ENCODE measurements at places on chromosomes 16 and 17. TPM values are rescaled to one million over a fixed set of nuclear protein-coding genes. Genes with fewer than 3 reads are reported as not detected.

Gene NPIPA2
- polyA plus RNA-seq: not detected

Gene ATP1B2
- polyA plus RNA-seq: 22.9 TPM

Gene CACNA1H
- 20.3 TPM for polyA plus RNA-seq

Gene CTU2
- 10.1 TPM for polyA plus RNA-seq

Gene KRTAP3-2
- not detected for polyA plus RNA-seq

Gene ELMO3
- polyA plus RNA-seq: 6.5 TPM

DNA sequence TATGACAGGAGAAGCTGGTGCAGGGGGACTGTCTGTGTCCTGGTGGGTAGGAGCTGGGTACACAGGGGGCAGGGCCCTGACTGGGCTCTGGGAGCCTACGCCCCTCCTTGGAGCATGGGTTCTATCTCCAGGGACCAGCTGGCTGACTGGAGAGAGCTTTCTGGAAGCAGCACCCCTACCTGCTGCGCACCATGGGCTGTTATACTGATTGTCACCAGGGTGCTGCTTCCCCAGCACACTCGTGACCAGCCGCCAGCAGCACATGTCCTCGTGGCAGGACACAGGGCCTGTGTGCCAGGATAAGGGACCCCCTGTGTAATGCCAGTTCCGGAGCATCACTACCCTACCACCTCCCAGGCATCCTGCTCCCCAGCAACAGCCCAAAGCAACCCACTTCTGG lies 106.0 kb downstream of the AMFR start:
- DNase-seq: no peak

DNA sequence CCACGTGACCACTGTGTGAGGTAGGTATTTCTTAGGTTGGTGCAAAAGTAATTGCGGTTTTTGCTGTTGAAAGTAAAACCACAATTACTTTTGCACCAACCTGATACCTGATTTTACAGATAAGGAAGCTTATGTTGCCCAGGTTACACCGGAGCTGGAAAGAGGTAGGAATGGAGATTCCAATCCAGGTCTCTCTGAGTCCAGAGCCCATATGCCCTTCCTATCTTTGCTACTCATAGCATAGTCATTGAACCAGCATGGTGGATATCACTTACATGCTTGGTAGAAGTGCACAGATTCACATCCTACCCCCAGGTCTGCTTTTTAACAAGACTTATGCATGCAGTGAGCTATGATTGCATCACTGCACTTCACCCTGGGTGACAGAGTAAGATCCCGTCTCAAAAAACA lies 61.8 kb downstream of the ARSG start:
- no peak for DNase-seq

- DNase-seq: no peak
Observed at GRCh38 chr16:12625068-12625467, 178.6 kb downstream of the CPPED1 start.

GRCh38 chr17:77594416-77595209 lies 363.9 kb upstream of the TNRC6C start:
- DNase-seq: no peak

- DNase-seq: no peak
Observed at GRCh38 chr17:47603830-47604597, 45.7 kb upstream of the KPNB1 start.

- no peak for DNase-seq
Observed at GRCh38 chr16:13348416-13348815, 447.0 kb downstream of the SHISA9 start.

- no peak for DNase-seq
Observed at GRCh38 chr16:8436931-8437330, 153.4 kb downstream of the TMEM114 start.

- DNase-seq: peak; percentile 56
Observed at GRCh38 chr17:77881545-77881944, 77.0 kb upstream of the TNRC6C start.

DNA sequence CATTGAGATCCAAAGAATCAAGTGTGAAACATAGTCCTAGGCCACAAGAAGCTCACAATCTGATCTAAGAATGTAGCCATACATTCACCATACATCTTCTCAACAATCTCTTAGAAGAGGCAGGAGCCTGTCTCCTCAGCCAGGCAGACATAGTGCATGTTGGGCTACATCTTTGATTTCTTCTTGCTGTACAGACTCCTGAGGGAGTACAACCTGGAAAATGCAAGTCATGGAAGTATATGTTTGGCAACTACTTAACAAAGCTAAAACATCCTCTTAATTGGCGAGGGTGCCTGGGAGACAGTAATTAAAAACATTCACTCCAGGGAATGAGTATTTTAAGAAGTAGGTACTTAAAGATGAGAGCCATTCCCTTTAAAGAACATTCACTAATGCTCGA lies 79.2 kb upstream of the NOG start:
- no peak for DNase-seq

DNA sequence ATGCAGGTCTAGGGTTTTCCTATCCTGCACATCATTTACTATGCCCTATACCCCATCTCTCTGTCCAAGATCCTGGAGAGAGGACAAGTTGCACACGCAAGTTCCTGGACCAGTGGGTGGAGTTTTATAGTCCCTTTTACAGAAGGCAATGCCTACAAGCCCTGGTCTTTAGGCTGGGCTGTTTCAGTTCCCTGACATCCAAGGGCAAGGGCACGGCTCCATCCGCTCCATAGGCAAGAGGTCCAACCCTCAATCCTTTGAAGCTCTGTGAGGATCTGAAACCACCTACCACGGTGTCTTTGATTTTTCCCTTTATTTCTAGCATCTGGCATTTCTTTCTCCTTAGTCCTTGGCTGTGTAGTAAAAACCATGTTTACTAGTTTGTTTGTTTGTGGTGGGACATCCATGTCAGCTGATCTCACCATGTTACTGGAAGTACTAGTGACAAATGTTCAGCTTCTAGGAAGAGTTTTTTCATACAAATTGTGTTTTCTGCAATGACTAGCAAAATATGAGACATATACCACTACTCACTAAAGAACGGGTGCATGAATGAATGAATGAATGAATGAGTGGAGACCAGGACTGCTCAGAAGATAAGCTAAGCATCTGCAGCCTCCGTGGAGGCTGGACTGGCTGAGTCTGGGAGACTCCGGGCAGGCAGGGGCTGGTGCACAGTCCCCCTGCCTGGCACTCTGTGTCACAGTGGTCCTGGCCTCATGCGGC lies 359.4 kb downstream of the SLC39A11 start:
- no peak for DNase-seq

- DNase-seq: no peak
Observed at GRCh38 chr17:6475411-6475810, 31.2 kb downstream of the PIMREG start.

DNA sequence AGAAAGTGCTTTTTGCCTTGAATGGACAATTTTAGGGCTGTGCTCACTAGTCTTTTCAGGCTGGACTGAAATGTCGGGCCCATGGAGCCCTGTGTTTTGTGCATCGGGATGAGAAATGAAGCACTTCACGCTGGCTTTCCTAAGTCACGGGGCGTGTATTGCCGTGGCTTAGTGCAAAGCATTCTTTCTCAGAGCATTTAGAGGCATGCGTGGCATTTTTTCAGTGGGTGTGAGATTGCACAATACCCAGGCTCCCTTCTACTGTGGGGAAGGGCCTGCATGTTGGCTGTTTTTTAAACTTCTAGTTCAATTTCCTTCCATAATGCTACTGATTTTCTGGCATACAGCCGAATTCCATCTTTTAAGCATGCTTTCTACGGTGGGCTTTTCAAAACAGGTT lies 12.6 kb upstream of the POLR3E start:
- DNase-seq: no peak

DNA sequence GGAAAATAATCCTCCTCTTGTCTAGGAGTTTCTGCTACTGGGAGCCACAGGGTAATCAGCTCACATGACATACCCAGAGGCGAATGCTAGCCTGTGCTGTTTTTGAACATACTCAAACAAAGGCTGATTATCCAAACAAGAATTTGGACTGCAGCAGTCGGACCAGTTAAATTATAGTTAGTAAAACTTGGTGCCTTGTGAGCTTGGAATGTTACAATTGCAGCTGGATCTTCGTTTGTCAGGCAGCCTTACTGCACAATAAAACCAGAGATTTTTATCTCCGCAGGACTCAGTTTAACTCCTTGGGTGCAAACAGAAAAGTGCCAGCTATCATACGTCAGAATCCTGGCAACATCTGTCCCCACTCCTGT lies 163.8 kb upstream of the TBX2 start:
- DNase-seq: no peak

DNA sequence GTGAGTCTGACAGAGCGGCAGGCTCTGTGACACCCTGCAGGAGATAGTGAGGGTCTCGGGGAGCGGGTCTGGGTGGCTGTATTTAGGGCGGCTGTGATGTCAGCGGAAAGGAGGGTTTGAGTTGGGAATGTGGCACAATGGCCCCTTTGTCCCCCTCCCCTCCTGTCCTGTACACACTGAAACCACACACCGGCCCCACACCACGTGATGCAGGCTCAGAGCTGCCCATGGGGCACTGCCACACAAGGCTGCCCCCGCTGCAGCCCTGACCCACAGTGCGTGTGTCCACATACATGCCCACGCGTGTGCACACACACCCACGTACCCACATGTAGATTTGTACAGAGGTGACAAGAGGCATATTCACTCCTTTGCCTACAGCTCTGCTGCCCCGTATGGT lies 15.3 kb downstream of the SGCA start:
- DNase-seq: no peak

- DNase-seq: no peak
Observed at GRCh38 chr17:27459433-27459832, 3.2 kb downstream of the KSR1 start.

- no peak for DNase-seq
Observed at GRCh38 chr16:3771513-3771912, 54.2 kb upstream of the TRAP1 start.
